ENCODE measurements at places on chromosomes 7 and 10.

DNA sequence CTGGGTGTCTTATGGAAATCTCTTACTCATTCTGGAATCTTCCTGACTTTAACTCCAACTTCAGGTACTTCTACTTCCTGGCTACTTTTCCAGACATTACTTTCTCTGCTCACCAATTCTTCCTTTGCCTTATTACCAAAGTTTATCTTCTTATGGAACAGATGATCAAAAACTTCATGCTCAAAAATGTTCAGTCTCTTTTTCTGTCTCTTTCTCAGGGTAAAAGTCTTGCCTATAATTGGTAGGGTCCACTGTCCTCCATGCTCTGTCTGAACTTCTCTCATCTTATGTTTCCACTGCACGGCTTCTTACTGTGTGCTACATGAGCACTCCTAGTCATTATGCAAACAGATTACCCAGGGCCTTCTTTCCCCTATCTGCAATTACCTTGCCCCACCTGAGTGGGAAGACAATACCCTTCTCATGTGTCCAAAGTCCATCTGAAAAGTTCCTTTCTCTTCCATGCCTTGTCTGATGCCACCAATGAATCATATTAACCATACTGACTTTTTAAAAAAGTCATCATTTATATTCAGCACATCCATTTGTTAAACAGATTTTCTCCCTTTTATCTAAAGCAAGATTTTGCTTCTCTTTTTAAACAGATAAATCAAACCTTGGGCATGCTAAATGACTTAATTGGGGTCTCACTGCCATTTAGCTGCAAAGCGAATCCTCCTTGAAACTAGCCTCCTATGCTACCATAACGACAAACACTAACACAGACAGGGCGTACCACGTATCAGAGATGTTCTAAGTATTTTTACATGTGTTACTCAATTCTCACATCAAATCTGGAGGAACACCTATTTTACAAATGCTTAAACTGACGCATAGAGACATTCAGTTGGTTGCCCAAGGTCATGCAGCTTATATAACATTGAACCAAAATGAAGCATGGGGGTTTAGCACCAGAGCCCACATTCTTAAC is 48.8 kb downstream of the SEMA3C start:
- no peak for DNase-seq

- no peak for DNase-seq
These were observed 8.1 kb downstream of the TRPV5 start for GRCh38 chr7:142925413-142925812.

GRCh38 chr7:91169830-91170191 is 94.4 kb upstream of the FZD1 start:
- no peak for DNase-seq

DNA sequence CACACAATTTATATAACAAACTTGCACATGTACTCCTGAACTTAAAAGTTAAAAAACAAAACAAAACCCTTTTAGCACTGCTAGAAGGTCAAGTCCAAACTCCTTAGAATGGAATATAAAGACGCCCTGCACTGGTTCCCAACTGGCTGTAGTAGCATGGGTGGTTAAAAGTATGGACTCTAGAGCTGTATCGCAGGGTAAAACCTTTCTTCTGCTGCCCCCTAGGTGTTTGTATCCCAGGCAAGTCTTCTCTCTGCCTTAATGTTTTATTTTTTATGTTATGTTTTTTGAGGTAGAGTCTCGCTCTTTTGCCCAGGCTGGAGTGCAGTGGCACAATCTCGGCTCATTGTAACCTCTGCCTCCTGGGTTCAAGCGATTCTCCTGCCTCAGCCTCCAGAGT is 35.2 kb downstream of the LSMEM1 start:
- no peak for DNase-seq

GRCh38 chr10:3432081-3432825 is 259.7 kb upstream of the PITRM1 start:
- DNase-seq, result no peak

DNA sequence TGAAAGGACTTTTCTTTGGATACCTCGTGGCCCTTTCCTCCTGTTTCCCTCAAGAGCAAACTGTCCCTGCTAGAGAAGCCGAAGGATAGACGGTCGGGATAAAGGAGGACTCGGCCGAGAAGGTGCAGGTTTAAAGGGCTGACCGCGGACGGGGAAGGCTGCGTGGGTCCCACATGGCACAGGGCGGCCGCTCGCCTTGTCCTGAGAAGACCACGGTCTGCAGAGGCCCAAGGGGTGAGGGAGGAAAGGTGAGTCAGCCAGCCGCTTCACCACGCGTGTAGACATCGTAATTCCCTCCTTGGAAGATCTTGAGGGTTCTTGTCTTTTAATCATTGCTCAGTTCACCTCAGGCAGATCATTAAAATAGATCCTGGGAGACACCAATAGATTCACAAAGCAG is 253.8 kb downstream of the DPP6 start:
- no peak for DNase-seq

DNA sequence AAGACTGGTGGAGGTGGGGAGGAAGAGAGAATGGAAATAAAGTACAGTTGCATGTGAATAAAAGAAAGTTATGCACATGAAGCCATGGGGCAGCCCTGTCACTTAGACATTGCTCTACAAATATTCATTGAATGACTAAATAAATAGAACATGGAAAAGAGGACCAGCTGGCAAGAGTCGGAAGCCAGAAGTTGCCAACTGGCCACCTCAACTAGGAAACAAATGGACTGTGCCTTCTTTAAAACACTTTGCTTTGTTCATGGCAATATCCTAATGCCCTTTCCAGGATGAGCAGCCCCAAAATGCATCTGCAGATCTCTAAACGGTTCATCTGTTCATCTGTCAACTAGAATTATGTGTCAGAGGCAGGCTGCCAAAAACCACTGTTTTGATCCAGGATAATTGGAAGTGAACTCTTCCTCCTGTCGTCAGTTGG is 157.3 kb downstream of the NOC3L start:
- DNase-seq, result no peak

GRCh38 chr7:80632819-80633218 is 5.6 kb upstream of the CD36 start:
- no peak for DNase-seq

DNA sequence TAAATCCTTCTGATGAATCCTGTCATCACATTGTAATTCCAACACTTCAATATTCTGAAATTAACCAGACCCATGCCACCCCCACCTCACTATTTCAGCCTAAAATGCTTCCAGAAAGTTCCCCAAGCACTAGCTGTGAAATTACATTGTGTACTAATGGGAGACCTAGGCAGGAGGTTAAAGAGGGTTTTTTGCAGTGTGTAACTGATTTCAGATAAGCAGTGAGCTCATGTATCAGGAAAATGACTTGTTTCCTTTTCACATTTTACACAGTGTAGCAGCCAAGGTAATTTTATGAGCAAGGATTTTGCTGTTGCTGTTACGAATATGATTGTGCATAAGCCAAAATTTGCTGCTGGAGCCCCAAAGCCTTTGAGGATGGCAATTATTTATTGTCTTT is 129.0 kb downstream of the INHBA start:
- no peak for DNase-seq

- DNase-seq, result no peak
These were observed 680.2 kb downstream of the SDK1 start for GRCh38 chr7:3981281-3981680.

GRCh38 chr10:119029613-119030420 is at the start of gene NANOS1:
Gene NANOS1, plus strand, starts transcription at chr10:119029714. Its CDS starts 88 bp downstream, at chr10:119029802.
- no peak for DNase-seq

DNA sequence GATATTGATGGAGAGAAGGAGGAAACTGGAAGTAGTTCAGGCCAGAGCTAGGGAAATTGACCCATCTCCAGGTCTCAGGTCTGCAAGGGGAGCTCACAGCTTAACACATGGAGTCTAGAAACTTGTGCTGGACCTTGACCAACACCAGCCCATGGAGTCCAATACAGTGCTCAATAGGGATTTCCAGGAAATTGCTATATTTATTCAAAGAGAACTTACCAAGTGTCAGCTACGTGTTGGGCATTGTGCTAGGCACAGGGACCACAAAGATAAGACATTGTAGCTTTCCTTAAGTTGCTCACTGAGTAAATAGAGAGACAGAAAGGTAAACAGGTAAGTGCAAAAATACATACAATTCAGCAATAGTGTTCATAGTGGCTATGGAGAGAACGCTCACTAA is 72.7 kb upstream of the ATRNL1 start:
- DNase-seq, result no peak

- no peak for DNase-seq
These were observed 5.6 kb downstream of the TLX1 start for GRCh38 chr10:101136708-101137121.

- no peak for DNase-seq
These were observed 15.8 kb downstream of the ANXA7 start for GRCh38 chr10:73398024-73398423.

DNA sequence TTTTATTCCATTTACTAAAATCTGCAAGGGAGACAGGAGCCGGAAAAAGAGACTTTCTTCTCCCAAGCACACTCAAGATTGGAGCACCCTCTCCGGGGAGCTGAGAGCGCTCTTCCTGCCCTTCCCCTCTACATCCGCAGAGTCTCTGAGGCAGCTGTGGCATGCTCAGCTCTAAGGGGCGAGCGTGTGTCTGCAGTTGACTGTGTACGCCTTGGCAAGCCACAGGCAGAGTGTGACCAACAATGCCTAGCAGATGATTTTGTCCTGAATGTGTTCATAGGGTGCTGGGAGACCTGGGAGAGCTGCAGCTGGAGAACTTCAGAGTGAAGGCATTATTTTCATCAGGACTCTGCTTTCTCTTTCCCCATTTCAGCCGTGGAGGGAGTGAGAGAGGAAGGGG is 20.7 kb downstream of the MTURN start:
- DNase-seq, result no peak

DNA sequence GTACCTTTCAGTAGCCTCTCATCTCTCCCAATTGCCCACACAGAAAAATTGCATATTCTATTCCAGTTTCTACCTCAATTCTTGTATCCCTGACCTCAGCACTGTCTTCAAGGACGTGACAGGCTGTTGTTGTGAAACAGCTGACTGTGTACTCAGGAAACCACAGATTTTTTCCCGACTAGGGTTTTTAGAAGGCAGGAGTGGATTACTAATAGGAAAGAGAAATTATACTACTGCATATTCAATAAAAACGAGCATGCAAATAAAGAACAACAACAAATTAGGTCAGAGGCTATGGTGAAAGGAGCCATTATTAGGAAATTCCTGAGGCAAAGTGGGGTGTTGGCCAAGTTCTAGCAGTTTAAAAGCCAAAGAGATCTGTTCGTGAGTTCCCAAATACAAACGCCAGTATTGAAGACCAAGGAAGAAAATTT is 93.4 kb downstream of the DOCK4 start:
- no peak for DNase-seq

DNA sequence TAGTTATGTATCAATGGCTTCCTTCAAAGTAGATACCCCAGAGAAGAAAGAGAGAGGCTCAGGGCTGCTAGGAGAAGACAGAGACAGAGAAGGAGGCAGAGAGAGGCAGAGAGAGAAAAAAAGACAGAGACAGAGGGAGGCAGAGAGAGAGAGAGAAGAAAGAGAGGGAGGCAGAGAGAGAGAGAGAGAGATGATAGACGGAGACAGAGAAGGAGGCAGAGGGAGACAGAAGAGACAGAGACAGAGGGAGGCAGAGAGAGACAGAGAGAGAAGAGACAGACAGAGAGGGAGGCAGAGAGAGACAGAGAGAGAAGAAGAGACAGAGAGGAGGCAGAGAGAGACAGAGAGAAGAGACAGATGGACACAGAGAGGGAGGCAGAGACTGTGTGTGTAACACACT is 187.9 kb downstream of the DNAJB6 start:
- no peak for DNase-seq
